Activated CD8-positive, alpha-beta memory T cell treated with anti-CD3 and anti-CD28 coated beads for 4 hours (primary cell): ENCODE measurements at places on chromosomes 11 and 22.

- DNase-seq = no peak
These were observed 492.1 kb upstream of the CADM1 start for GRCh38 chr11:115996125-115996807.

DNA sequence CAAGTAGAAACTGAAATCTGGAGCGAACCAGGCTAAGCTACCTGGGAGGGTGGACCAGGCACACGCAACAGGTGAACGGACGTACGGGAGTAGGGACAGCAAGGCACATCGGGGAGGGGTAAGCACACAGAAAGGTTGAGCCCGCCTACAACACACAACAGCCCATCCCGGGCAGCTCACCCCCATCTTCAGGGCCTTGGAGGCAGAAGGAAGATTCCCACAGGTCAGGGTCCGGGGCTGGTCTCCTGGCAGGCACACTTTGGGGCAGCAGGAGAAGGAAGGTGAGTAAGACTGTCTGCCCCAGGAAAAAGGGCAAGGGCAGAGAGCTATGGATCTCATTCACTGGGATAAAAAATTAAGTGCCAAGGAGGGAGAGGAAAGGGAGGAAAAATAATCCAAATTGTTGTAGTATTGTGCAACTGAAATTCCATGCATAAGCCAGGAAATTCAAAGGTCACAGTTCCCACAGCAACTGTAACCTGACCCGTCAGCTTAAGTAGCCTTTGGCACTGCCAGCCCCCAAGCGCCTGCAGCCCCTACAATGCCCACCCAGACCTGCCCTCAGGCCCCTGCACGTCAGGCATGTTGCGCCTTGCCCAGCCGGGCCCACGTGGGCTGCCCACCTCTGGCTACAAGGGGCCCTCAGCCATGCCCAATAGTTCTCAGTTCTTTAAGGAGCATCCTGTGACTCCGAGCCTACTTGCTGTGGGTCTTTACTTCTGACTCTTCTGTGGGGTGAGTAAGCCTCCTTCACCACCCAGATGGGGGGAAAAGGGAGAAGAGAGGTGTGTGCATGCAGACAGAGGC, 51.8 kb downstream of the MICAL3 start:
- no peak for DNase-seq

DNA sequence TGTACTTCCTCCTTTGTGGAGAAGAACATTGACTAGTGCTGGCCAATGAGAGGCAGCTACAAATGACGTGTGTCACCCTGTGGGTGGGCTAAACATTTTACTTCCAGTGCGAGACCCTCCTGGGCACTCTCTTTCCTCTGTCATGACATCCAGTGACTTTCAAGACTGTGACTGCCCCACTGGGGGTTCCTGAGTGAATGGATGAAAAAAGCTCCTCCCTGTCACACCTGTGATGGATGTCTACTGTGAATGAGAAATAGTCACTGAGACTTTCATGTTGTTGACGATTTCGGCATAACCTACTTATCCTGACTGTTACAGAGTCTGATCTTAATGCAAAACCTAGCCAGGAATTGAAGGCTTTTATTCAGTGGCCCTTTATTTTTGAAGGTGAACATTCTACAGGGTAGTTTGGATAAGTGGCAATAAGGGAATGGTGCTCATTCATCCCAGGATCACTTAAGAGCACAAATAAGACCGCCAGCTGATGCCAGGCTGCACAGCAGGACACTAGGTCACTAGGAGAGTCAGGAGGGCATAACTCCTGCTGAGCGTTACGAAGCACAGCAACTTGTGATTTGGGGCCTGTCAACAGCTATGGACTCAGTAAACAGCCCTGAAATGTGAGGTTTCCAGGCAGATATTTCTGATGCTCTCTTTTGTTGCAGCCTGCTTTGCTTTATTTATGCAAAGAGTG, 636.6 kb downstream of the NTM start:
- no peak for DNase-seq

- DNase-seq = no peak
These were observed 31.6 kb downstream of the MAFF start for GRCh38 chr22:38233427-38233826.

DNA sequence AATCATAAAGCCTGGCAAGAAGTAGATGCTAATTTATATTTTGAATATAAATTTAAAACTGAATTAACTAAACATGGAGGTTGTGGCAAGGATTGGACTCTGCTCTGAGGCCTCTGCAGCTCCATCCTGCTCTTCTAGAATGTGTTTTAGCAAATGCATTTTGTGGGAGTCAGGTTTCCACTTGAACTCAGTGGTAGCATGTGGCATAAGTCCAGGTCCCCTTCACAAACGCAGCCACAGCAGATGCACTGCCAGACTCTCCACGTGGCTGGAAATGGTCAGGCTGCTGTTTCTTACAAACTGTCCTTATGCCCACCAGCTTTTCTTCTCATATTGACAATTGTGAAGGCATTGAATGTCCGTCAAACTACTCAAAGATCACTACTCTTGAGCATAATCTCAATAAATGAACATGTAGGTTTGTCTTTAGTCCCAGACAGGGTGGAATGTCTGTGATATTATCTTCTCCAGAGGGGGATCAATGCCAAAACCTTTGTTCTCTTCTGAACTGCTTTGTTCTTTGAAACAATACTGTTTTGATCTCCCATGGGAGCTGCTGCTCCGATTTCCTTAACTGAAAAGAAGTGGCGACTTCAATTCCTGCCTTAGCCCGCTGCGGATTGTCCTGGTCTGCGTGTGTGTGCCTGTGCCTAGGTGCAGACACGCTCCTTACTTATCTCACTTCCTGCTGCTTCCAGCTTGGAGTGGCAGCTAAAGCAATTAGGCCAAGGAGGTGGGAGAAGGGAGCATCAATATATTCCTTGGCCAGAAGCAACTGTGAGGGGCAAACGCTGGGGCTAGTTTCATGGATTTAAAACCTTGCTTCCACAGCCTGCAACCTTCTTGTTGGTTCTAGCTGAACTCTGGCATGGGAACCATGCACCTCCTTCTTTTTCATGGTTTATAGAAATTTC, 24.2 kb downstream of the EIF4G2 start:
- no peak for DNase-seq

- DNase-seq = no peak
These were observed 18.9 kb downstream of the IFT27 start for GRCh38 chr22:36756746-36757655.

- no peak for DNase-seq
These were observed 5.6 kb downstream of the SLC35C1 start for GRCh38 chr11:45810431-45811108.

- DNase-seq = no peak
These were observed 107.8 kb downstream of the PTPRJ start for GRCh38 chr11:48087974-48088681.

GRCh38 chr11:79274636-79275331, 166.0 kb downstream of the TENM4 start:
- no peak for DNase-seq

DNA sequence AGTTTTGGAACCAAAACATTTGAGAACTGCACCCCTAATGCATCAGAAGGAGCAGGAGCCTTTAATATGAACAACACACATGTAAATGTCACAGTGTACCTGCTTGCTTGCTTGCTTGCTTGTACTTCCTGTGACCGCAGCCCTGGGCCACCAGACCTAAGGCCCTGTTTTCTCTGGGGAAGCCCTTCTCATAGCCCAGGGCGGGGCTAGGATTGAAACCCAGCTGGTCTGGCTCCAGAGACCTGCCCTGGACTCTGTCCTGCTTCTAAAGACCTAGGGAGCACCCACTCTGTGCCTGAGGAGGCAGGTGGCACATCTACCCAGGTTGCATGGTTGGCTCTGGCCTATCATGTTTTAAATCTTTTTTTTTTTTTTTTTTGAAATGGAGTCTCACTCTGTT, 7.6 kb upstream of the MCM5 start:
- no peak for DNase-seq

GRCh38 chr11:112226062-112226830, at the start of gene PTS:
PTS (plus strand) TSS chr11:112226428; CDS start chr11:112226444, 16 bp downstream.
- DNase-seq = peak; percentile 60

GRCh38 chr22:20651286-20651685, 122.6 kb upstream of the SERPIND1 start:
- no peak for DNase-seq

DNA sequence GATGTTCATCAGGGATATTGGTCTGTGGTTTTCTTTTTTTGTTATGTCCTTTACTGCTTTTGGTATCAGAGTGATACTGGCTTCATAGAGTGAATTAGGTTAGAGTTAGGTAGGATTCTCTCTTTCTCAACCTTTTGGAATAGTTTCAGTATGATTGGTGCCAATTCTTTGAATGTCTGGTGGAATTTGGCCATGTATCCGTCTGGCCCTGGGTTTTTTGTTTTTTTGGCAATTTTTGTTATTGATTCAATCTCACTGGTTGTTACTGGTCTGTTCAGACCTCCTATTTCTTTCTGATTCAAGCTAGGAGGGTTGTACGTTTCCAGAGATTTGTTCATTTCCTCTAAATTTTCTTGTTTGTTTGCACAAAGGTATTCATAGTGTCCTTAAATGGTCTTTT, 54.4 kb downstream of the ATXN10 start:
- no peak for DNase-seq

DNA sequence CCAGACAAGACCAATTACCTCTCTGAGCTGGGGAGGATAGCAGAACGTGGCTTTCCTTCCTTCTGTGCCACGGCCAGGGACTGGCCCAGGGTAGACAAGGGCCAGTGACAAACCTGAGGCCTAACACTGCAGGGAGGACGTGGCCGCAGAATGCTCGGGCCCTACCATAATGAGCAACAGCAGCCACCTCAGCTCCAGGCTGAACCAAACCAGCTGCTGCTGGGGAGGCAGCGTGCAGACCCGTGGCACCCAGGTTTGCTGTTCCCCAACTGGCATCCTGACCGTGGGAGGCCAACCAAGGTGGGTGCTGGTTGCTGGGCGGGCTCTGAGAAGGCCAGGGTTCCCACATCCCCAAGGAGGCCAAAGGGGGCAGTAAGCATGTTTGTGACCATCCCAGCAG, 83.0 kb downstream of the MORC2 start:
- no peak for DNase-seq

DNA sequence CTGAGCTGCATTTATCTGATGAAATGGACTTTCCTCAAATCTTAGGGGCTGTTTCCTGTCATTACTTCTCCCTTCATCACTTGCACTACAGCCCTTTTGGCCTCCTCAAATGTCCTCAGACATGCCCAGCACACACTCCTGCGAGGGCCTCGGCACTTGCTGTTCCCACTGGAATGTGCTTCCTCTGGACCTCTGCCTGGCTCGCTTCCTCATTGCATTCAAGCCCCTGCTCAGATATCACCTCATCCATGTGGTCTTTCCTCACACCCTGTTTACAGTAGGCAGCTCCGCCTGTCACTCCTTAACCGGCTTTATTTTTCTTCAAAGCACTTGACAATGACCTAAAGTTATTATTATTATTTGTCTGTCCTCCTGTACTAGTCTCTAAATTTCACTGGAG, 9.0 kb downstream of the NAT10 start:
- DNase-seq = no peak

- DNase-seq = no peak
These were observed 40.1 kb upstream of the TOLLIP start for GRCh38 chr11:1349327-1350041.

GRCh38 chr11:35276396-35277145, 137.6 kb downstream of the CD44 start:
- DNase-seq = no peak

DNA sequence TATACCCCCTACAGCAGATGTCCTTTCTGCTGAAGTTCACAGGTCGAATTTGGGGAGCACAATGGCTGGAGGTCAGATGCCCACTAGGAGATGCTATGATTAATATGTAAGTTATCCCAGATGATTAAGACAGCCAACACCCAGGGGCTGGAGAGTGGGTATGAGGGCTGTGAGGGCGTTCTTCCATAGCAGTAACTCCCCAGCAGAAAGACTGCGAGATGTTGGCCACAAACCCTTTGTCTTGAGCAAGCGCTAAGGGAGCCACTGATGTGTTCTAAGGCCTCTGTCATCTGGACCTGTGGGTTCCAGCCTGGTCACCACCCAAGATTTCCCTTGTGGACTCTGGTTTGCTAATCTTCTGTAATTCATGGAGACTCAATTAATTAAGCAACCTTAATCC, 77.6 kb downstream of the BMAL1 start:
- no peak for DNase-seq

- DNase-seq = no peak
These were observed 6.7 kb upstream of the DNAJB13 start for GRCh38 chr11:73944085-73944484.

DNA sequence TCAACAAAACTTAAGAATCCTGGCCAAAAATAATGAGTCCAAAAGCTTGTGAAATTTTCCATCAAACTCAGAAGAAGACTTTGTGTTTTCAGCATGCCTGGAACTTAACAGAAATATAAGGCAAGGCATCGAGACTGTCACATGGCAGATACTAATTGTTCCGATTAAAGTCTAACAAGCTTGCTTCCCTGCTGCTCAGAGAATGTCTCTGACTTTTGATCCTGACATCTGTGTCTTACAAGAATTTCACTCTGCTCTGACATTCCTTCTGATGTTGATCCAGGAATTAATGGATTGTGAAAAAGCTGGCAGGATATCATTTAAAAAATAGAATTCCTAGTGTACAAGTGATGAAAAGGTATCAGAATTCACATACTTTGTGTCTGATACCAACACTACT, 170.2 kb downstream of the DCDC1 start:
- DNase-seq = no peak

GRCh38 chr22:35074583-35074982, 8.6 kb downstream of the ISX start:
- DNase-seq = no peak

DNA sequence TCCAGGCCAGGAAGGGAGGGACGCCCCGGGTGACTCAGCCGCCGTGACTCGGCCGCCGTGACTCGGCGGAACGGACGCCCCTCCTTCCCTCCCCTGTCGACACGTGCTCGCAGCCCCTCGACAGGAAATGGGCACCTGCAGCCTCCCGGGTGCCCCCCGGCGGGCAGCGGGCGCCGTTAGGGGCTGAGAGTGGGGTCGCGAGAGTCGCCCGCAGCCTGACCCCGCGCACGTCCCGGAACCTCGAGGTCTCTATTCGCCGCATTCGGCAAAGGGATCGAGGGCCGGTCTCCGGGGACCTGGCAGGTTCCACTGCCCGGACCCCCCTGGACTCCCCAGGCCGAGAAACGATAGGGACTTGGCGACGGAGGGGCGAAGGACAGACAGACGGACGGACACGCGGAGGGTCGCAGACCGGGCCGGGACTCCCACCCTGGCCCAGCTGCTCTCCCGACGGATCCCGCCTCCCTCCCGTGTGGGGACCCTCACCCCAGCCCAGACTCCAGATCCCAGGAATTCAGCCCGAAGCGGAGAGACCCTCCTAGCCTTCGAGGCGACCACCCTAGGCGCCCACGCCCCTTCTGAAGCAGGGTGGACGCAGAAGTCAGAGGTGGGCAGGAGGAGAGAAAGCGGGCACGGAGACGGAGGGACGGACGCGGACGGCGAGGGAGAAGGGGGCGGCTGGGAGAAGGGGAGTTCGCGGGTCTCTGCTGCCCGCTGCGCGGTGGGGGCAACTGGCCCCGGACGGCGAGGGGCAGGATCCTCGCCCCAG, 648 bp downstream of the FOSL1 start:
- peak; percentile 63 for DNase-seq

DNA sequence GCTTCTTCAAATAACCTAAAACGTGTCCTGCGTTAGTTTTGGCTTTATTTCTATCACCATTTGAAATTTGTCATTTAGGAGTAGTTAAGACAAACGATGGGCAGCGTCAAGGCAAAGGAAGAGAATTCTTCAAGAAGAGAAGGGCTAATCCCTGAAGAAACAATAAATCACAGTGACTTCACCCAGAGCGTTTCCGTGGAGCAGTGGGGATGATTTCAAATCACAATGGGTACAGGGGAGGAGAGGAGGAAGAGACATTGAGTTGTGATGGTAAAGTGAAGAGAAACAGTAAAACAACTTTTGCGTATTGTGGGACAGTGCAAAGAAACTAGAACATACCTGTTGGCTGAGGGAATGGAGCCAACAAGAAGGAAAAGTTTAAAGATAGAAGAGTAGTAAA, 9.7 kb downstream of the PDGFD start:
- DNase-seq = no peak
